ENCODE measurements at places on chromosomes 11 and 22.

GRCh38 chr11:2942872-2943710 is 13.9 kb upstream of the PHLDA2 start:
- DNase-seq, result no peak

GRCh38 chr11:76206327-76207081 is at the start of gene WNT11:
WNT11 (minus strand) TSS chr11:76206502; CDS start chr11:76206407, 95 bp downstream.
- DNase-seq, result peak; percentile 39

GRCh38 chr11:59195586-59195985 is 17.1 kb downstream of the MPEG1 start:
- DNase-seq, result no peak

GRCh38 chr22:46895753-46896152 is 133.3 kb downstream of the TBC1D22A start:
- DNase-seq, result no peak

DNA sequence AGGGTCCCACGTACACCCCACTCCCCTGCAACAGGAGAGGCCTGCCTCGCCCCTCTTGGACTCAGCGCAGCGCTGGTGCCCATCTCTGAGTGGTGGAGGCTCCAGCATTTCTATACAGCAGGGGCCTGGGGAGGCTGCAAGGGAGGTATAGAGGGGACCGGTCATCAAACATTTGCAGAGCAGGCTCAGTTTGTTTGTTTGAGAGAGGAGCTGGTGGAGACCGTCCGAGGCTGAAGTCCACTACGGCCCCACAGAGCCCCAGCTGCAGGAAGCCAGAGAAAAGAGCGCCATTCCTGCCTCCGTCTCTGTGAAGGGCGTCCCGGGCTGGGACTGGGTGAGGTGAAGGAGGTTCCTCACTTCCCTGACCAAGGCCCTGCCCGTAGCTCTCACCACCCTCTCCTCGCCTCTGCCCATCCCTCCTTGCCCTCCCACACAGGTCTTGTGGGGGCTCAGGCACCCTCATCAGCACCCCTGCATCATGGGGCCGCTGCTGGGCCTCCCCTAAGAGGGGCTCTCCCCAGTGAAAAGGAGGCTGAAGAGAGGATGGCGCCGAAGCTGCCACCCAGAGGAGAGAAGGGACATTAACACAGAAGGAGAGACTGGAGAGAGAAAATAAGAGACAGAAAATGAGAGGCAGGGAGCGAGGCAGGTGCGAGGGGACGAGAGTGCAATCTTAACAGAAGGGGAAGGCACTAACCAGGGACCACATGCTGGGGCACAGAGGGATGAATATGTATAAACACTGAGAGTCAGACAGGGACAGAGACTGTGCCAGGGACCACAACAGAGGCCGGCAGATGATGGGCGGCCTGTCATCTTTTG is 24.5 kb downstream of the RPUSD4 start:
- DNase-seq, result no peak

DNA sequence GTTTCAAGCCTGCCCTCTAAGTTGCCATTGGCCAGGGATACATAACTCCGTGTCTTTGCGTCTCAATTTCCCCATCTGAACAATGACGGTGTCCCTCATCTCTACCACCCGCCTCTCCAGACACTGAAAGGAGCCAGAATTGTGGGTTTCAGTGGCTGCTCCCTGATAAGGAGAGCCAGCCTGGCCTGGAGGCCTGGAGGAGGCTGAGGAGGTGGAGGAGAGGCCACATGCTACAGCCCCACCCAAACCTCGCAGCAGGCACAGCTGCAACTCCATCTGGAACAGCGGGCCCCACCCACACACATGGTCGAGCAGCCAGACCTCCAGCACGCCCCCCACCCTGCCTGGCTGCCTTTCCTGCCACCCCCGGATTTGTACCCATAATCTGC is 34.4 kb upstream of the CD82 start:
- DNase-seq, result no peak

GRCh38 chr11:121515335-121515671 is 62.5 kb upstream of the SORL1-AS1 start:
- no peak for DNase-seq

DNA sequence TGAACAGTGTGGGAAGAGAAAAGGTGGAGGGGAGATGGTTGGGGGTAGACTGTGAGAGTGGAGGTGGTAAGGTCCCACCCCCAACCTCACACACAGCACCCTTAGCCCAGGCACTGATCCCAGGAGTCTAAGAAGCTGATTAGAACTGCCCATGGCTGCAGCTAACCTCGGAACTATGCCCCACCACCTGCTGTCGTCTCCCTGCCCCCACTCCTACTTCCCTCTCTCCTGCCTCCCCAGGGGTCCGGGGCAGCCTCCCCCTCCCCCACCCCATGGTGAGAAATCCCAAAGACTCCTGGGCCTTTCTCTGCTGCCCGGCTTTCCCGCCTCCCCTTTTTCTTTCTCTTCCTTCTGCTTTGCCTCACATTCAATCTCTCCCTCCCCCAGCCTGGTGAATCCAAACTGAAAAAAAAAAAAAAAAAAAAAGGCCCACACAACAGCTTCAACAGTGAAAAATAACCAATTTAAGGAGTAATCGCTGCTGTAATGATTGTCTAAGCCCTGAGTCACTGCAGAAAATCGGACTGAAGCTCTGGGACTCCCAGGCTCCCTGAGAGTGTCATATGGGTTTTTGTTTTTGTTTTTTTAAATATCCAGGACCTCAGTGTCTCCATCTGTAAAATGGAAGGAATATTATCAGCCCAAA is 9.6 kb upstream of the TP53I11 start:
- DNase-seq, result no peak

- DNase-seq, result no peak
Observed at GRCh38 chr11:123166071-123166559, 28.9 kb downstream of the CLMP start.

GRCh38 chr22:31055117-31055634 is 25.9 kb upstream of the SMTN start:
- DNase-seq, result no peak

DNA sequence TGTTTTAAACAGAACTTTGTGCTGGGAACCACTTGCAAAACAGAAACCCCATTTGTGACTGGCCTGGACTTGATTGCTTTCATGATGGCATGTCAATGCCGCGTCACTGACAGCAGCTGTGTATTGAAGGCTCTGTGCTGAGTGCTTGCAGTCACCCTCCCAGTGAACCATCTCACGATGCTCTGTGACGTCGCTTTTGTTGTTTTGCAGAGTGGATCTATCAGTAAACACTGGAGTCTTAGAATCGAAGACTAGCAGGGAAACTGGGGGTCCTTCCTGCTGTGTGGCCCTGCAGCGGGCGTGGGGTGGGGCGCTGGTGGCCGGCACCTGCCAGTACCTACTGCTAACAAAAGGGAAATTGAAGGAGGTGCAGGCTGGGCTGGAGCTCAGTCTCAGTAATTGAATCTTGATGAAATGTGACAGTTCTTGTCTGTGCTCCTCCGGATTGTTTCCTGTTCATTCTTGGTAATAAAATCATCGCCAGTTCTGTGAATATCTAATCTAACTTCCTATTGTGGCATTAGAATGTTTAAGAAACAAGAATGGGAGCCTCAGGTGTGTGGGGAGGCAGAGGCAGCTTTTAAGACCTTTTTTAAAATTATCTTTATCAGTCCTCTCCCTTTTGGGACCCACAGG is 50.5 kb upstream of the PARVG start:
- DNase-seq, result no peak

Data from activated gamma-delta T cell (primary cell).